ENCODE measurements at places on chromosomes 13 and 19.

DNA sequence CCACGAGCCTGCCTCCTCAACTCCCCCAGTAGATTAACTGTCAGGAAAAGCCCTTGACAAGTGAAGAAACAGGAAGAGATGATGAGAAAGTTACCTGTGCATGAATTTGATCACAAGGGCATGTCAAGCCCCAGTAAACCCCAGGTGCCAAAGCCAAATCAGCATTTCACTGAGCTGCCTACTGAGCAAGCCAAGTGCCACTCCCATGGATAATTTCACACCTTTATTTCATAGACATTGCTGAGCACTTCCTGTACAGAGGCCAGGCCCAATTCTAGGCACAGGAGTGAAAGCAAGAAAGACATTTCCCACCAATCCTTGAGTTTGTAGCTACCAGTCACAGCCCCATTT, 2.4 kb downstream of the GADD45GIP1 start:
- no peak for DNase-seq

GRCh38 chr19:10517361-10517759, at the start of gene S1PR5:
S1PR5 (minus strand) TSS chr19:10517447; CDS start chr19:10515011, 2,436 bp downstream.
- no peak for DNase-seq

DNA sequence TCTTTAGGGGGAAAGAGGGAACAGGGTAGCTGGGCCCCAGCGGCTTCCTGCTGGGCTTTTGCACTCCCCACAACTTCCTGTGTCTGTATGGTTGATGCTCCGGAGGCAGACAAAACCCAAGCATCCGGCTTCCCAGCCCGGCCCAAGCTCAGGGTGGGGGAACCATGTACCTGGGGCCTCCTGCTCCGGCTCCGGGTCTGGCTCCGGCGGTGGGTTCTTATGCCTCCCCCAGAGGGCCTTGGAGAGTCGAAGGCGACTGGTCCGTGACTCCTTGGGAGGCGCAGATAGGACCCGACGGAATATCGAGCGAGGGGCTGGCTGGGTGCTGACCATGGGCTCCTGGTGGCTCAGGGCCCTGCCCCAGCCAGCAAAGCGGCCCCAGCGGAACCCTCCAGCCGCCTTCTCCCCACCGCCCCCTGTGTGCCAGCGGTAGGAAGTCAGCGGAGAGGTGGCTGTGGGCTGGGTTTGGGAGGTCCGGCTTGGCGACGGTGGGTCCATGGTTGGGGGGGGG, 428 bp downstream of the RASAL3 start:
- no peak for DNase-seq

DNA sequence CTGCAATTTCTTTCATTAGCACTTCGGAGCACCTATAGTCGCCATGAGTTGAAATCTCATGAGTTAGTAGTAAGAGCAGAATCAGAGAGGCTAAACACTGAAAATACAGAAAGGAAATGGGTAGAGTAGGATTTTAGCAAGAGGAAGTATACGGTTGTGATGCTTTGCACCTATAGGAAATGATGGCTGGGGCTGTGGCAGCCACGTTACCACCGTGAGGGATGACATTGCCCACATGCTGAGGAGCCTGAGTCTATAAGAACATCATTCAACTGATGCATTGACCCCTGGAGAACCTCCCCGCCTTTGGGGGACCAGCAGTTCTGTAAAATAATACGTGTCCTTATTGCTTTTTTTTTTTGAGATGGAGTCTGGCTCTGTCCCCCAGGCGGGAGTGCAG, 20.4 kb downstream of the FAM187B start:
- DNase-seq, result no peak

DNA sequence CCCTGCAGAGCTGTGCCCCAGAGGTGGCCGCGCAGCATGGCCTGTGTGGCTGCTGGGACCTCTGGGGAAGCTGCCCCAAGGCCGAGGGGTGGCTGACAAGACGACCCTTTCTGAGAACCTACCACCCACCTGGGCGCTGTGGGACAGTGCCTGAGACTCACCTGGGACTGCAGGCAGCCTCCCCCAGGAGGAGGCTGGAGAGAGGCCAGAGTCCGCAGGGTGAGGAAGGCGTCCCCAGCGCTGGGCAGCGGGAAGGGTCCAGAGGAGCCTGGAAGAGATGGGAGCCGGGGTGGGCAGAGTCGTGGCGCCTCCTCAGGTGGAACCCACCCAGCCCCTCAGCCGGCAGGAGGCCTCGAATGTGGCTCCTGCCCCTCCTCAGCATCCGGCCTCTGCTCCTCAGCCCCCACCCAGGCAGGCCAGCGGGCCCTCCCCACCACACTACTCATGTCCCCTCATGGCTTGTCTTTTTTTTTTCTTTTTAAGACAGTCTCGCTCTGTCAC, 25.3 kb downstream of the CILP2 start:
- no peak for DNase-seq

- DNase-seq, result no peak
Measured at GRCh38 chr13:109707742-109708617, 78.4 kb downstream of the IRS2 start.

- DNase-seq, result no peak
Measured at GRCh38 chr13:28237944-28238343, 99.6 kb downstream of the PAN3 start.

DNA sequence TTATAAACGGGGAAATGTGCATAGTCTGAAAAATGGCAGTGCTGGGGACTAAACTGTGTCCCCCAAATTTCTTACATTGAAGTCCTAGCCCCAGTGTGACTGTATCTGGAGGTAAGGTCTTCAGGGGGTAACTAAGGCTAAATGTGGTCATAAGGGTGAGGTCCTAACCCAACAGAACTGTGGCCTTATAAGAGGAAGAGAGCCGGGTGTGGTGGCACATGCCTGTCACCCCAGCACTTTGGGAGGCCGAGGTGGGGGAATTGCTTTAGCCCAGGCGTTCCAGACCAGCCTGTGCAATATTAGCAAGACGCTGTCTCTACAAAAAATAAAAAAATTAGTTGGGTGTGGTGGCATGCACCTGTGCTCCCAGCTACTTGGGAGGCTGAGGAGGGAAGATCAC, 17.8 kb downstream of the PROZ start:
- DNase-seq, result no peak

DNA sequence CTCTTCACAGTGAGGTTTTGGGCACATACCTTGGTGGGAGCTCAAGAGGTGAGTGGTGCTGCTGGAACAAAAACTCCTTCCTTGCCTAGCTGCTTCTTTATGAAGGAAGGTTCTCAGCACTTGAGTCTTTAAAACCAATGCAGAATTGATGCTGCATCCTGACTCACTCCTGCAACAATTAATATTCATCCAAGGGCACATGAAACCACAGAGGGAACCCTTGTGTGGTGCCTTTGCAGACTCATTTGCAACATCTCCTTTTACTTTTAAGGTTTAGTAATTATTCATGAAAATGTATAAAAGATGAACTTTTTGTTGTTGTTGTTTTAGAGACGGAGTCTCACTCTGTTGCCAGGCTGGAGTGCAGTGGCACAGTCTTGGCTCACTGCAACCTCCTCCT, 30.1 kb downstream of the OPA3 start:
- no peak for DNase-seq

DNA sequence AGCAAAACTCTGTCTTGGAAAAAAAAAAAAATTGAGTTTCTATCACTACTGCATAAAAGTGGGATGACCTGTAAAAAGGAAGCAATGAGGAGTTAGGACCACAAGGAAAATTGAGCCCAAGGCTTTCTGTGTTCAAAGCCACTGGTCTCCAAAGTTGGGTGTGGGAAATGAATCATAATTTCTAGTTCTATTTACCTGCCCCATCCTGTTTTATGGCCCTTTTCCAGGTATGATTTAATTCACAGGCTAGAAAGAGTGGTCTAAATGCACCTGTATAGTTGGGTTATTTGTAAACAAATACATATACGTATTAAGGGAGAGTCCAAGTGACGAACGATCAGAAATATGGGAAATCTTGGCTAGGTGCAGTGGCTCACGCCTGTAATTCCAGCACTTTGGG, 5.9 kb upstream of the DCAF15 start:
- no peak for DNase-seq

DNA sequence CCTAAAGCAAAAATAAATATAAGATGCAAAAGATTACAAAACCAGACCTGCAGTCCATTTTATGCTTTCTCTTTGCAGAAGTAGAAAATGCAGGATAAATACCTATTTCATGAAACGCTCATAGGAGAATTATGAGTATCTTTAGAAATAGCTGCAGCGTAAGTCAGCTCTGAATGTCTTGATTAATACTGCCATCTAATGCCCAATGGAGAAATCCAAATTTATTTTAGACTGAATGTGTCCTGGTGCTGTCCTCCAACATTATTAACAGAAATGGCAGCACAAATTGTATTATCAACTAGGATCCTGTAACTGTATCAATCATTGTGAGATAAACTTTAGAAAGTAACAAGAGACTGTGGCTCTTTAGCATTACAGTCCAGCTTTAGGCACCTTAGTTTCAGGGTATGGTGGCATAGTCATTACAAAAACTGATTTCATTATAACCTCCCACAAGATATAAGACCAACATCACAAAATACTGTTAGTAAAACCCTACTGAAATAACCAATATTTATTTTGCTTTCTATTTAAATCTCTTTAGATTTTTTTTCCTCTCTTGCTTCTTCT, 162.1 kb upstream of the MIR17HG start:
- no peak for DNase-seq

DNA sequence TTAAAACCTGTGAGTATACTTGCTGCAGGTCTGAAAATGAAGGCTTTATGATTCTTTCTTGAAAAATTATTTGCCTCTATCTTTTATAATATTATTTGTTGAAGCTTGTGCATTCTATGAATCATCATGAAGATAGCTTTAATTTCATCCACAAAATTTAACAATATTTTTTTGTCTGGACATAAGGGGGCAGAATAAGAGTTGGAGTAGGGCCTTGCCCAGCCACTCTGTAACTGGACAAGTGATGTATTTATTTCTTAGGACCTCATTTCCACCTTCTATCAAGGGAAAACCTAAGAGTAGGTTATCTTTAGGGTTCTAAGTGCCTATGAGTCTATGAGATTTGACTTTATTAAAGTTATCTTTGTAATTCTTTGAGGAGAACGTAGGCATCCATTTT, 49.9 kb downstream of the N4BP2L1 start:
- DNase-seq, result no peak

DNA sequence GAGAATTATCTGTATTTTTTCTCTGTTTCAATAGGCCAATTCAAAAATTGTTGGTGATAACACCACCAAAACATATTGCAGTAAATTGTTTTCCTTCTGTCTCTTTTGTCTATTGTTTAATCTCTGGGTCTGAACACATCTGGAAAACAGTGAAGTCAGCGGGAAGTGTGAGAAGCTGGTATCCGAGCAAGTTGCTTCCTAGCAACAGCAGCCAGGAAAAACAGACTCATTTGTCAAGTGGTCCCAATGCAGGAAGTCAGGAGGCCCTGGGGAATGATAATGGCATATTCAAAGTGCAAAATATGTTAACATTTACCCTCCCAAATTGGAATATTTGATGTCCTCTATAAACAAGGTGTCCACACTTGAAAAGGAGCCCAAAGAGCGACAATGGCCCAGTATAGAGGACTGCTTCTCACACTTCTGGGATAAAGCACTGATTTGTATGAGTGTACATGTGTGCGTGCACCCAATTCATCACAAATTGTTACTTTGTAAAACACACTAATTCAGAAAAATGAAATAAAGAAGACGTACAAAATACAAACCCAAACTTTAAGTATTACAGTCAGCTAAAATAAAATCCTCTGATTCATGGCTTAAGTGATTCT, 515.0 kb downstream of the TBC1D4 start:
- no peak for DNase-seq

- DNase-seq, result peak; percentile 55
Measured at GRCh38 chr13:84430015-84430414, 547.7 kb upstream of the SLITRK1 start.

- no peak for DNase-seq
Measured at GRCh38 chr19:49716154-49716553, 25.2 kb downstream of the CPT1C start.

DNA sequence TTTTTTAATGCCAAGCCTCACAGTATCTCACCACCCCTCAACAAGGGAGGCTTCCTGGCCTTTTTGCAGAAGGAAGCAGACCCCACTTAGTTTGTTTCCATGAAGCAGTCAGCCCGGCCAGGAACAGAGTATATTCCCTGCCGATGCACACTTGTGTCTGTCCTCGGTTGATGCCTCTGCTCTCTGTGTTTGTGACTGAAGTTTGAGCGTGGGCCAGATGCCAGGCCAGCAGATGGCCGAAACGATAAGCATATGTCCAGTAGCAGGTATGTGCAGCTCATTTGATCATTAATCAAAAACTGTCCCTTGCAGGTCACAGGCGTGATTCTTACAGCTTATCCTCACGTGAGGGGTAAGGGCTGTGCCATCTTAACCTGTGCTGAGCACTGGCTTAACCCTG, 144.0 kb downstream of the IRS2 start:
- DNase-seq, result no peak

DNA sequence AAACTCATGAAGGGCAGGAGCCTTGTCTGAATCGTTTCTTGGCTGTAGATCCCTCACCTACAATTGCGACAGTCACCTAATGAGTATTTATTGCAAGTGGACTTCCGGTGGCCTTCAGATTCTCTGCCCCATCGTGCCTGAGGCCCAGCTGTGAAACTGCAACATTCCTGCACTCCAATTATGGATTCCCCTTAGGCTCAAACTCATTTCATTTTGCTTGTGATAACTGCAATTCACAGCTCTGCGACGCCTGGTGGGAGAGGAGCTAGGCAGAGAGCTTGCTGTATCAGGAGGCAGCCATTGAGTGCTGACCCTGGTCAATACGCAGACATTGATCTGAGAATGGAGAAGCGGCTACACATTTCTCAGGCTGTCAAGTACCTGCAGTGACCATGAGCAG, 59.0 kb downstream of the CCDC70 start:
- DNase-seq, result no peak

GRCh38 chr13:31793246-31793645, 53.9 kb downstream of the RXFP2 start:
- no peak for DNase-seq

- no peak for DNase-seq
Measured at GRCh38 chr13:20426766-20427448, 98.8 kb downstream of the CRYL1 start.

GRCh38 chr13:19586904-19587634, 25.7 kb upstream of the TPTE2 start:
- no peak for DNase-seq

GRCh38 chr13:70022646-70023045, 85.0 kb upstream of the ATXN8OS start:
- no peak for DNase-seq

DNA sequence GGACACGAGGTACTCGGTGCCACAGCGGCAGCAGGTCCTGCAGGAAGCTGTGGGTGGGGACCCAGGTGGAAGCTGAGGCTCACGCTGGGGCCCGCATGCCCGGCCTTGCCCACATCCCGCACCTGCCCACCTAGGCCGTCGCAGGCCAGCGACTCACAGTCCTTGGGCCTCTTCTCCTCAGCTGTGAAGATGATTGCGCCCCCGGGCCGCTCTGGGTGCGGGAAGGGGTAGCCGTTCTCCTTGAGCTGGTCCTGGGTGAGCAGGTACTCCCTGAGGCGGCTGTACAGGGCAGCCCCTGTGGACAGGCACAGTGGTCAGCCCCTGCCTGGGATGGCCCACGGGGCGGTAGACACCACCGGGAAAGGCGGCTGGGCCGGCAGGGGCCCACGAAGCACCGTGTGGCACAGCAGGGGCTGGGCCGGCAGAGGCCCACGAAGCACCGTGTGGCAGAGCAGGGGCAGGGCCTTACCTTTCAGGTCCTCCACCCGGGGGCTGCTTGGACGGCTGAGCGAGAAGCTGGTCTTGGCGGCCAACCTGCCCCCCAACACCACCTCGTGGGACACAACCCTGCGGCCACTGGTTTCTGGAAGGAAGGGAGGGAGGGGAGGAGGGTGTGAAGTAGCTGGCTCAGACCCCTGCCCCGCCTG, 6.6 kb upstream of the ATP8B3 start:
- no peak for DNase-seq

- no peak for DNase-seq
Measured at GRCh38 chr13:111397202-111397880, 76.9 kb downstream of the TEX29 start.

Data from non-pigmented ciliary epithelial cell (primary cell).